ENCODE measurements at places on chromosomes 1 and 21.

DNA sequence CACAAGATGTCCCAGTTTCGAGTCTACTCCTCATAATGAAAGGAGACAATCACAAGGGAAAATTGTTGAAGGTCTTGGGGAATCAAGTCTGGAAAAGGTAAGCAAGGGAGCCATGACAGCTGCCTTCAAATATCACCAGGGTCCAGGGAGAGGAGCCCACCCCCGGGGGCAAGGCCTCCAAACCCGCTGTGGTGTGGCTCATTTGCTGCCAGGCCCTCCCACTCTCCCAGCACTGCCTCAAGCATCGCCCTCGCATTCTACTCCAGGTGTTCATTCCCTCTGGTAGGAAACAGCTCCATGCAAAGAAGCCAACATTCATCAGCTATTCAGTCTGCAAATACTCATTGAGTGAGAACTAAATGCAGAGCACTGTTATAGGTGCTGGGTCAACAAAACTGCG lies 8.6 kb downstream of the S100A9 start:
- DNase-seq = no peak

- no peak for DNase-seq
Observed at GRCh38 chr1:30008372-30008997, 714.9 kb downstream of the MATN1 start.

DNA sequence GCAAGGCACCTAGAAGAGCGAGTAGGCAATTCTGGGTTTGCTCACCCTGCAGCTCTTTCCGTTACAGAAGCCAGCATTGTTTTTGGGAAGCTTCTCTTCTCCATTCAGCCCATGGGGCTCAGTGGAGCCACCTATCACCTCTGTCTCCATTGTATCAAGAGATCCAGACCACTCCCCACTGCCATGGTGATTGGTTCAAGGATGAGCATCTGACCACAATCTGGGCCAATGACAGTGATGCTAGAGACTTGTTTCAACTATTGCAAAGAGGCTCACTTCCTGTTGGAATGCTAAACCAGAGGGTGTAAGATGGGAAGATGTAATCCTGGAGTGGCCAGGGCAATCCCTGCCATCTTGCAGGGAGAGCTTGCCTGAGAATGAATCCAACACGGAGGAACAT lies 6.6 kb downstream of the SPATA21 start:
- no peak for DNase-seq

DNA sequence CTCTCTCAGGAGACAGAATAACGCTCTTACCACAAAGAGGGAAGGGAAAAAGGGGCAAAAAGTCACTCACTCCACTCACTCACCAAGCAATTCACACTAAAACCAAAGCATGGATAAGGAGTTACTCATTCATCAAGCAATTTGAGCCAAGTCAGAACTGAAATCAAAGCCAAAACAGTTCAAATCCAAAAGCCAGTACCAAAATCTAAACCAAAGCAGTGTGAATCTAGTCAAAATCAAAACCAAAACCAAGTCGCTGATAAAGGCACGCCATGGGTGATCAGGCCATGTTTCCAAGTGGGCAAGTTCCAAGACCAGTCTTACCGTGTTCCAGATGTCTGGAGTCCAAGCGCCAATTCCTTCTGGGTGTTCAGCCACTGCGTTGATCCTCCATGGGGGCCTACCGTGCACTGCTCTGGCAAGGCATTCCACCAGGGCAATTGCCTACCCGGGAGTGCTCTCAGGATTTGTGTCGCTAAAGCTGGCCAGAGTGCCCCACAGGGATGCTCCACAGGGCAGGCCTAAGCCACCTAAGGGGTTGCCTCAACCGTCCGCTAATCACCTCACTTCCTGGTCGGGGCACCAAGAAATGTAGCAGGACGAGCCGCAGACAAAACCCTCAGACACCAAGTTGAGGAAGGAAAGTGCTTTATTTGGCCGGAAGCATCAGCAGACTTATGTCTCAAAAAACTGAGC lies 142.3 kb downstream of the TRIM33 start:
- DNase-seq = no peak

- no peak for DNase-seq
Observed at GRCh38 chr1:170587253-170587593, 55.3 kb downstream of the GORAB start.
